ENCODE measurements at places on chromosomes 4 and X.

- DNase-seq: no peak
Observed at GRCh38 chr4:53089936-53090729, 228.0 kb downstream of the RASL11B start.

DNA sequence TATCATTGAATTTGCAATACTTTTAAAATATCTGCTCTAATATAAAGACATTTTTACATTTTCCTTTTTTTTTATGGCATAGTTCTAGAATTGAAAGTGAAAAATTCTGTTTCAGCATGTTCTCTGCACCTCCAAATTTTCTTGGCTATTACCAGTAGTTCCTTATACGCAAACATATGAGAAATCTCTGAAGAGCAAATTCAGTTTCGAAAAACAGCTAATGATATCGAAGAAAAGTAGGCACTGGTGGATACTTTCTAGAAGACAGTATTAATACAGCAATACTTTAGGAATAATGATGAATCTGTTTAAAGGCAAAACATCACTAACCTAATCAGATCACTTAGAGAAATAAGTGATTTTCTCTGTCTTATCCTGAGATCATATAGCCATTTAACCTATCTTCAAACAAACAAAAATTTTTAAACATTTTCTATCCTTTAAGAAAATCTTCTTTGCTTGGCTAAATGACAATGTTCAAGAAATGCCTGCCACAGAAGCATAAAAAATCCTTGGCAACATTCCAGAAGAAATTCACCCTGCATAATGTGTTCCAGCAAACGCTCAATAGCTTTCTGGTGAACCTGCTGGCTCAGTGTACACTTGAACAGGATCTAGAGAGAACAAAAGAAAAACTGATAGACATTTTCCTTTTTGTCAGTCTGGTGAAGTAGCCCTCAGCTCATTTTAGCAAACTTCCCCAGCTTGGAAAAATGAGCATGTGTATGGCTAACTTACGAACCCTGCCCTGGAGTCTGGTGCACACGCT, 51.2 kb upstream of the KLF3 start:
- no peak for DNase-seq

DNA sequence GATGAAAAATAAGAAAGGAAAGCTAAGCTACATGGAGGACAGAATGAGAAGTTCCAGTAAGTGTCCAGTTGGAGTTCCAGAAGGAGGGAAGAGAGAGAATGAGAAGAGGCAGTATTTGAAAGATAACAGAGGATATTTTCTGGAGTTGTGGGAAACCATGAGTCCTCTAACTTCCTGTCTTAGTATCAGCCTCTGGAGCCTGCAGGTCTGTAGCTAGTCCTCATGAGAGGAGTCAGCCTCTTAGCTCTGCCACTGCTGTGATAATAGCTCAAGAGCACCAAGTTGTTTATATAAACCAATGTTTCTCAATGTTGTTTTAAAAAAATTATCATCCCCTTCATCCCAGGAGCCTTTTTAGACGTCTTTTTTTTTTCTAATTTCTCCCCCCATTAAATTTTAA, 2.4 kb upstream of the PLAC1 start:
- DNase-seq: no peak

- no peak for DNase-seq
Observed at GRCh38 chrX:130654409-130654950, 248.5 kb downstream of the ENOX2 start.

DNA sequence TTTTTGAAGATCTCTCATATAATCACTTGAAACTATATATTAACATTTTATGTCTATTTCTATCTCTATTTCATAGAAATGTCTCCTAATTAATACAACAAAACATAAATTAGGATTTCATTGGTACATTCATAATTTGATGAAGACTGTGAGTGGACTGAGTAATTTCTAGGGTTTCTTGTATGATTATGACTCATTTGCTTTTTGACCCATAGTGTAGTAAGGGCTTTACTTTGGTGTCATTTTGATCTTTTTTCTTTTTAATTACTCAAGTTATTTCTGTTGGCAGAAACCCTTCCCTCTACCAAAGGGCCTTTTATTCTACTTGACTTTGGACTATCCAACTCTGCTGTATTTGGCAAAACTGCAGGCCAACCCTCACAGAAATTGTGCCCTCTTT, 207.9 kb upstream of the MAGEB16 start:
- no peak for DNase-seq

DNA sequence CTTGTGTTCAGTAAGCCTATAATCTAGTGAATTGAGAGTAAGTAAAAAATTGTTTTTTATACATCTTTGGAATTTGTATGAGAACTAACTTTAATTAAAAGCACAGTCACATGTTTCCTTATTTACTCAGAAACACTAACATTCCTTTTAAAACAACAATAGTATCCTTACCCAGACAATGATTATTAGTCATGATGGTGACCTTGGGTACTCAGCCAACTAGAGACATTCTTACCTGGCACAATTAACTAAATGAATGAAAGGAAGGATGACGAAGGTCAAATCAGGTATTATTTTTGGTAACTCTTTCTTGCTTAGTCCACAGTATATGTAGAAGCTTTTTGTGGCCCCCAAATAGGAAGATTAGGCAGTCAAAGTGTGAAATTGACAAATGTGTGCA, 901.0 kb downstream of the FAT4 start:
- no peak for DNase-seq

DNA sequence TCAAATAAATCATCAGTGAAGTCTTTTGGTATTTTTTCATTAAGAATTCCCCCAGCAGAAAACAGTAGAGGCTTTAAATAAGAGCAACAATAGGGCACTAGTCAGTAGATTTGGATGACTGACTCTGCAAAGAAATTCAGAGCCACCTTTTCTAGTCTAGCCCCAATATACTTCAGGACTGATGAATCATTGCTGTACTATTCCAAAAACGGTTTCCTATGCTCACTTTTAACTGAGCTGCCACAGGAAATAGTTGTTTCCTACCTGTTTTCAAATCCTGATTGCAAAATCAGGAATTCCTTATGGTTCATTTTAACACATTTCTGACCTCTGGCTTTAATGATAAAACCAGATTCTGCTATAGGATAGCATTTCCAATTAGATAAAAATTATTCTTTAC, 171.6 kb downstream of the NR3C2 start:
- DNase-seq: no peak

- DNase-seq: no peak
Observed at GRCh38 chr4:139532947-139533346, 23.1 kb downstream of the SETD7 start.

DNA sequence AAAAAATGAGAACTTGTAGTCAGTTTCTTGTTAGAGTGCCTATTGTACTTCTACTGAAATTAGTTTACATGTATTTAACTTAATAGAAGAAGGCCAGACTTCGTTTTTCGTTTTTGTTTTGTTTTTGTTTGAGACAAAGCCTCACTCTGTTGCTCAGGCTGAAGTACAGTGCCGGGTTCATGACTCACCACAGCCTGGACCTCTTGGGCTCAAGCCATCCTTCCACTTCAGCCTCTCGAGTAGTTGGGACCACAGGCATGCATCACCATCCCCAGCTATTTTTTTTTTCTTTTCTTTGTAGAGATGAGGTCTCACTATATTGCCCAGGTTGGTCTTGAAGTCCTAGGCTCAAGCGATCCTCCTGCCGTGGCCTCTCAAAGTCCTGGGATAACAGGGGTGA, 793.9 kb downstream of the ADGRL3 start:
- DNase-seq: no peak

- no peak for DNase-seq
Observed at GRCh38 chr4:90951037-90951436, 823.8 kb downstream of the CCSER1 start.

DNA sequence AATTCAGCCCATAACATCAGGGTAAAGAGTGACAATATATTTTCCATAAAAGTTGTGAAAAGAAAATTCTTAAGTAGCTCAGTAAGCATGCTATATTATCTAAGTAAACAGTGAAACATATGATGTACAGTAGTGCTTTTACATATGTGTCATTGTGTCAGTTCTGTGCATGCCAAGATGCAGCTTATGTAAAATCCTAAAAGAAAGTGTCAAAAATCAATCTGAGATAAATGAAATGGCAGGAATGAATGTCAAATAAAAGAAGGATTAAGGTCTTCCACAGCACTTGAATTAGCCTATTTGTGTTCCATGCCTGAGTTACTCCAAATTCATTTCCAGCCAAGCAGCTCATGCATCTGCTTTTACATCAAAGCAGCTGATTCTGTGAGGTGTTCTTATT, 452.7 kb upstream of the HS3ST1 start:
- DNase-seq: no peak

DNA sequence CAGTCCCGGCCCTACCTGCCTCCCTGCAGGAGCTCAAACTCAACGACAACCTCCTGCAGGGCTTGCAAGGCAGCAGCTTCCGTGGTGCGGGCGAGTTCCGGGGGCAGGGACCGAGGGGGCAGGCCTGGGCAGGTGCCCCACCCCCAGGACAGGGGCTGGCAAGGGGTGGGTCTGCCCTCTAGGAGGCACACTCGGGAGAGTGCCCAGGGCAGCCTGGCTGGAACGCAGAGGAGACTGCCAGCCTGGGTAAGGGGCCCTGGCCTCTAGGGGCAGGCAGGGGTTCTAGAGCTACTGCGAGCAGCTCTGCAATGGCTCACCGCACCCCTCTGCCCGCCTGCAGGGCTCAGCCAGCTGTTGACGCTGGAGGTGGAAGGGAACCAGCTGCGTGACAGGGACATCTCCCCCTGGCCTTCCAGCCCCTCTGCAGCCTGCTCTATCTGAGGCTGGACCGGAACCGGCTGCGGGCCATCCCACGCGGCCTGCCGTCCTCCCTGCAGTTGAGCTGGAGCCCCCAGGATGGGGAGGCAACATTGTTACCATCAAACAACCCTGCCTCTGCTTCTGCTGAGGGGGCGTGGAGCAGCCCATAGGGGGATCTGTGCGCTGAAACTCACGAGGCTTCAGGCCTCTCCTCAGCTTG, 12.1 kb upstream of the HAUS7 start:
- DNase-seq: no peak

GRCh38 chr4:54837576-54838140, 179.9 kb downstream of the KIT start:
- DNase-seq: no peak

DNA sequence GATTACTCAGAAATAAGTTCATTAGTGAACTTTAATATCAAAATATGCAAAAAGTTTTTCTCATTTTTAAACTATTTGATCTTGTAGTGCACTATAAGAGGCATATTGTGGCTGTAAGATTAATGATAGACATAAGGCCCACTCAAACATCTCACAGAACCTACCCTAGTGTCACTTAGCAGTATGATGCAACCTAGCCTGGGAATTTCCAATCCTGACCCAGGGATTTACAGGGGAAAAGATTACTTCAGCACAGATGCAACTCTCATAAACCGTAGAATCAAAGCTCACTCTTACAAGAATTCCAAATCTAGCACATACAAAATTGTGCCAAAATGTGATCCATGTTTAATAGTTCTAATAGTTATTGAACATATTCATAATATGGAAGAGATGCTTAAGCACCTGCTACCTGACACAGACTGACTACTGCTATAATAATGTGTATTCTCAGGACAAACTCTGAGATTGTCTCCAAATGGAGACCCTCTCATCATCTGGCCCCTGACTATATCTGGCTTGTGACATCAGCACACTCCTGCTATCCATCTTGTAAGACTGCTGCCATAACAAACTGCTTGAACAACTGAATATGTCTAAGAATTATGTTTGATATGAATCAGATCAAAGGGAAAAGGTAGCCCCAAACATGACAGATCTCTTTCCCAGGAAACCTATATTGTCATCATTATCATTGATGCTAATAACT, 271.9 kb downstream of the PABPC4L start:
- no peak for DNase-seq

- DNase-seq: no peak
Observed at GRCh38 chr4:158102904-158103303, 69.9 kb downstream of the GASK1B start.

DNA sequence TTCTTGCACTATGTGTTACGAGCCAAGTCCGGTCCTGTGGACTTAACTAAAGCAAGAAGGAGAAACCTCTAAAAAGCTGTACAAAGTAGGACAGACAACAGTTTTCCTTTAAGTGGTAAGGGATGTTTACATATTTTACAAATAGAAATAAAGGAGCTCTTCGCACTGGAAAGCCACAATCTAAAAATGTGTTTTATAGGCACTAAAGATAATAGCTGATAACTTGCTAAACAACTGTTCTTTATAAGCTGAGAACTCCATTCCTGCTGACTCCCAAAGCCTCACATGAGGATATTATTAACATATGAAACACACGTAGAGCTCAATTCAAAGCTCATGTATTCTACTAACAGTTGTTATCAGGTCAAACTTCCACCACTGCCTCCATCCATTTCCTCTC, 519.9 kb downstream of the INPP4B start:
- DNase-seq: no peak

DNA sequence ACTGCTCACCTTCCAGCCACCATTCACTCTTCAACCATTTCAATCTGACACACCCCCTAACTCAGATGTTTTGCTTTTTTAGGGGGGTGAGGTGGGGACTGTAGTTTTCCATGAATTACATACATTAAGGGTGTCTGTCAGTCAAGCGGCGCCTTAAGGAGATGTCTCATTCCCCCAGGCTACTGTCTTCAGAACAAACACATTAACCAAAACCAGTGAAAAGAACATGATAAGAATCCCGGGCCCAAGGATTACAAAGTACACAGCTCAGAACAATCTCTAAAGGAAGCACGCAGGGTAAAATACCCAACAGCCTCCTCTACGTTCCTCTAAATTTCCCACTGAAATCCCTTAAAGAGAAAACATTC, 62.5 kb upstream of the IRF2 start:
- no peak for DNase-seq
